ENCODE measurements at places on chromosomes 6 and 20.
A peak's percentile ranks its signal among the peaks of the same experiment; 100 is the strongest.

- DNase-seq, result no peak
Observed at GRCh38 chr20:37162646-37163045, 16.5 kb upstream of the RPN2 start.

GRCh38 chr20:16573001-16573965, at the start of gene KIF16B:
Gene KIF16B, minus strand, starts transcription at chr20:16573448. Its CDS starts 173 bp downstream, at chr20:16573275.
- peak; percentile 97 for DNase-seq

DNA sequence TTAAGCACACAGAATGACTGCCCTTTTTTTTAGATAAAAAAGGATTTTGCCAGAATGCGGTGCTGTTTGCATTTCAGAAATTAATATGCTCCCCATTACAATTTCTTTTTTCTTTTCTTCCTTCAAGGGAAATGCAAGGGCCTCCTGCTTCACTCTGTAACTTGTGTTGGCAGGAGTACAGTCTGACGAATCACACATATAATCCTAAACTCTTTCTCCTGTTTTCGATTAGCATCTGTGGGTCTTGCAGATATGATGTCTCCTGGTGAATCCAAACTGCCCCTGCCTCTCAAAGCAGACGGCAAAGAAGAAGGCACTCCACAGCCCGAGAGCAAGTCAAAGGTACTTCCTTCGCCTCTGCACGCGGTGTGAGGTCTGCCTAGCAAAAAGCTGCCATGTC, 149.5 kb downstream of the TMEM242 start:
- no peak for DNase-seq

DNA sequence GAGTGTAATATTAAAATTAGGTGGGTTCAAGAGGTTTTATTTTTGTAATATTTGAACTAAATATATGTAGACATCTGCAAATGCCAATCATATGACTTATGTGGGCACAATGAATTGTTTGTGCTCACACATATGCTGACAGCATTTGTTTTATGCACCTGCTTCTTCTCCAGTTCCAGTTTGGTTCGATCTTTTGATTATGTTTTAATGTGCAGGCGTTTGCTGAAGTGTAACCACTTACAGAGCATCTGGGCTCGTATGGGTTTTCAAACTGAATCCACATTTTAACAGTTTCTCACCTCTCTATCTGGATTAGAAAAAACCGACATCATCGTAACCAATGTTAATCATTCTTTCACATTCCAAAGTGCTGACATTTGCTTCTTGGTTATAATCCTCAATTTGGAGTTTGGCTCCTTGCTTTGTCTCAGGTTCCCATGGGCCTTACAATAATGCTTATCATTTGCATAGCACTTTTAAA, 129.1 kb upstream of the SPACA1 start:
- DNase-seq, result no peak

GRCh38 chr20:50722424-50723155, 8.8 kb upstream of the PARD6B start:
- DNase-seq, result no peak

All from glutamatergic neuron (in vitro differentiated cells).